ENCODE measurements at places on chromosomes 4 and X.

GRCh38 chr4:133623847-133624246 is 474.8 kb downstream of the PCDH10 start:
- DNase-seq, result no peak

DNA sequence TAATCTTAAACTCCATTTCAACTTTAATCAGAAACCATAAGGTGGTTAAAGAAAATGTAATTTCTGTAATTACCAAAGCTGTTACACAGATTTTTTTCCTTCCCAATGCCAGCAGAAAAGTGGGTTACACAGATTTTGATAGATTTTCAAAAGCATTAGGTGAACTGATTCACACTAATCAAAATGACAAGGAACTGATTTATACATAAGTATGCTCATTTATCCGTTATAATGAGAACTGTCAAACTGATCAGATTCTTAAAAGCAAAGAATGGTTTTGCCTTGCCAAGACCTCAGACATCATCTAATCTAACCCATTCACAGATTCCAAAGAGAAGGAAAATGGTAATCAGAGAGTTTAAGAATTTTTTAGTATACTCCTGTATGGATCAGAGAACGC is 5.2 kb downstream of the UGDH start:
- DNase-seq, result no peak

GRCh38 chr4:184215709-184216328 is 1.9 kb downstream of the ENPP6 start:
- DNase-seq, result no peak

DNA sequence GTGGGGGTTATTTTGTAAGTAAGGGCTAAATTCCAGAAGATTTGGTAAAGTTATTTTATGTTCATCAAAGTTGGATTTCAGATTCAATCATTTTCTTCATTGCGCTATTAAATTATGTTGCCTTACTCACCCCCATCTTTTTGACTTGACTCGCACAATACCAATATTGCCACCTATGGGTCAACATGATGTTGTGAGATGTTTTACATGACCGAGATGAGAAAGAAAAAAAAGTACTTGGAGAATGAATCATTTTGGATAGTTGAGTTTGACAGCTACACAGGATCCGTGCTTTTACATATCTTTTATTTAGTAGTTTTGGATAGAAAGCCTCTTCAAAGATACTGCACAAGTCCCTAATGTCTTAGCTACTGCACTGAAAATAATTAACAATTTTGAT is 224.2 kb upstream of the EMCN start:
- no peak for DNase-seq

- no peak for DNase-seq
These were observed 6.5 kb downstream of the ZNF185 start for GRCh38 chrX:152904151-152905080.

Data from iPS DF 6.9 (cell line).